ENCODE measurements at places on chromosomes 7 and 10.

GRCh38 chr10:23512355-23513058 is 73.6 kb downstream of the OTUD1 start:
- DNase-seq, result no peak

DNA sequence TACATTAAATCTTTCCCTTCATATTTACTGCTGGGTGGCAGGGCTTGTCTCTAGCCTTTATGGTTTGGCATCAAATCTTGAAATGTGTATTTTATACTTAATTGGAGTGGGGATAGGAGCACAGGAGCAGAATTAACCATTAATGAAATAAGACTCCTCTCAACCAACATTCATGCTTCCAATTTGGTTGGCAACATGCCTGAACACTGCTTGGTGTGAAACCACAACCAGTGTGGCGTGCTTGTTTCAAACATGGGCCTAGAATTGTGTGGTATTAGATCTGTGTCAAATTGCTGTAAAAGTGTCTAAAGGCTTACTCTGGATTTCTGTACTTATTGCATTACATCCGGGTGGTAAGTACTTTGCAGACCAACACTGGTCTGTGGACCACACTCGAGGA is 25.1 kb upstream of the VPS41 start:
- no peak for DNase-seq

DNA sequence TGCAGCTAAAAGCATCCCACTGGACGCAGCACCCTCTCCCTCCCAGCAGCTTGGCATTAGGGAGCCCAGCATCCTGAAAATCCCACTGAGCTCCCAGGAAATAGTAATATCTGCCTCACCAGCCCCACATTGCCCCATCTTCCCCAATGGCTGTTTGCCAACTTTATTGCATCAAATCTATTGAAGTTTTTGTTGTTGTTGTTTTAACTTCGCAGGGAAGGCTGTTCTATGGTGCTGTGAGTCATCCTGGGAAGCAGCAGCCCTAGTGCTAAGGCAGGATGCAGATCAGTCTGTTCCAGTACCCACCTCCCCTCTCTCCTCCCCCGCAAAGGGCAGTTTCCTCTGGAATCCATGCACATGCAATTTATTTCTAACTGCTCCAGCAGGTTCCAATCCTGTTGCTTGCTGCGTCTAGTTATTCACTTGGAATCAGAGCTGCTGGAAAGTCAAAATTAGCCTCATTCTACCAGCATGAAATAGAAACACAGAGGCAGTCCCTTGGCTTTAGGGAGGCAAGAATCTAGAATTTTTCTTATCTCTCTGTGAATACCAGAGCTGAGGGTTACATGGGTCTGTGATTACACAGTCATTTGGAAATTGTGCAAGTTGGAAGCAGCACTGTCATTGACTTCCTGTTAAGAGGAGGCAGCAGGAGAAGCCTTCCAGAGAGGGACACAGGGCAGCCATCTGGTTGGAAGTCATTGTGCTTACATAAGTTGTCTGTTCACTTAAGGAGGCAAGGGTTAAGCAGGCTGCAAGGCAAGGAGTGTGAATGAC is 115.9 kb upstream of the CACUL1 start:
- no peak for DNase-seq

DNA sequence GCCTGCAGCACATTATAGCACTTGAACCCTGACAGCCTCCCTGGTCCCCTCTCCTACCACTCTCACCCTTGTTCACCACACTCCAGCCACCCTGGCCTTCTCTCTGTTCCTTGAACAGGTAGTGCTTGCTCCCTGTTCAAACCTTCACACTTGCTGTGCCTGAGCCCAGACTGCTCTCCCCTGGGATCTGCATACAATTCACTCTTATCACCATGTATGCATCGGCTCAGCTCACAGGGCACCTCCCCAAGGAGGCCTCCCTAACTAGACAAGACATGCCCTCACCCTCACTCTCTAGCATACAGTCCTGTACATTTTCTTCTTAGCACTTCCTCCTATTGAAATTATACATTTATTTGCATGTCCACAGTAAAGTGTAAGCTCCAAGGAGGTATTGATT is 59.3 kb downstream of the FAM13C start:
- no peak for DNase-seq

GRCh38 chr10:4069491-4069890 is 284.5 kb upstream of the KLF6 start:
- no peak for DNase-seq

DNA sequence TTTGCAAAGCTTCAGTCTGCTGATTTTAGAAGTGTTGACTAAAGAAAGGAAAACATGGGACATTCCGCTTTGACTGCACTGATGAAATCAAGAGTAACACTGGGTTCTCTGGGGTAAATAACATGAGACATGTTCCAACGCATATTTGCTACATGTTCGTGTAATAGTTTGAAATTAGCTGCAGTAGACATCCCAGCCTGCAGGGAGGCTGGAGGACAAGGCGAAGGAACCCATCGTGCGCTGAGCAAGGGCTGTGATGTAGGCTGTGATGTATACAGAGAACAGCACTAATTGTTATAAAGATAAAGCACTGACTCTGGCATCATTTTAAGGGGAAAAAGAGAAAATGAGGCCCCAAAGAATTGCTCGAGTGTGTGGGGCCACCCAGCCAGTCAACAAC is 40.3 kb downstream of the SFMBT2 start:
- no peak for DNase-seq

DNA sequence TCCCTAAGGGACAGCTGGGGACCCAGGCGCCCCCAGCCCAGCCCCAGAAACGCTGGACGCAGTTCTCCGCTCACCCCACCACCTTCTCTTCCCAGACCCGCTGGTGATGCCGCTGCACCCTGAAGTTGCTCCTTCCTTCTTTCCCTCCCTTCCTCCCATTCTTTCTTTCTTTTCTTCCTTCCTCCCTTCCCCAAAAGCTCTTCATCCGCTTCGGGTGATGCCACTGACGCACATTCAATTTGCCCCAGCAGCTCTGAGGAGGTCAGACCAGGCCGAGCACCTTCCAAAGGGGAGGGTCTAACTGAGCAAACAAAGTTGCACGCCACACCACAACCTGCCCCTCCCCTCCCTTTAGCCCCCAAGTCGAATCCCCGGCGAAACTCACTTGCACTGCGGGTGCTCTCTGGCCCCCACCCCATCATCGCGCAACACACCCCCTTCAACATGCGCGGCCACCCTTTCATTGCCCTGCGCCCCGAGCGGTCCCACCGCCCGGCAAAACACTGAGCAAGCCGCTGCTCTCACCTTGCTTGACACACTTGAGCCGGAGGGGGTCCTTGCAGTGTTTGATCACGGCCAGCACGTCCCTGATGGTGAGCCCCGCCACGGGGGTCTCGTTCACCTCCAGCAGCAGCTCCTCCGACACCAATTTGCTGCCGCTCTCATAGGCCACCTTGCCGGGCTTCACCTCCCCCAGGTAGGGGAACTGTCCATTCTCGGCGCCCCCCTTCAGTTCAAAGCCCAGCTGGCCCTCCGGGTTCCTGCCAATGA is 787 bp downstream of the MAGI2 start:
- DNase-seq, result no peak

DNA sequence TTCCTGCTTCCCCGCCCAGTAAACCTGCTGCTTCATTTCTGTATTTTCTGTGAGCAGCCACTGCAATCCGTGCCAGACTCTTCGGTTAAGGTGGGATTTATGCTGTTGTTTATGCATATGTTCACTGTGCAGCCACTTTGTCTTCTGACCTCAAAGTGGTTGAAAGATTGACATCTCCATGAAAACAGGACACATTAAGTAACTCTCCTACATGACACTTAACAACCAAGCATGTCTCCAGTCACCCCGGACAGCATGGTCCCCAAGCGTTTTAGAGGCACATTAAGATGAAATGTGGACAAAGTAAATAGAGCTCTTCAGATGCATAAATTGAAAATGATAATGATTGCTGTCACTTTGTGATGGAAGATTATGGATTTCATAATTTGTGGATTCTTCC is 421.3 kb downstream of the GFRA1 start:
- no peak for DNase-seq

- no peak for DNase-seq
These were observed 8.4 kb downstream of the AQP1 start for GRCh38 chr7:30920021-30920583.

DNA sequence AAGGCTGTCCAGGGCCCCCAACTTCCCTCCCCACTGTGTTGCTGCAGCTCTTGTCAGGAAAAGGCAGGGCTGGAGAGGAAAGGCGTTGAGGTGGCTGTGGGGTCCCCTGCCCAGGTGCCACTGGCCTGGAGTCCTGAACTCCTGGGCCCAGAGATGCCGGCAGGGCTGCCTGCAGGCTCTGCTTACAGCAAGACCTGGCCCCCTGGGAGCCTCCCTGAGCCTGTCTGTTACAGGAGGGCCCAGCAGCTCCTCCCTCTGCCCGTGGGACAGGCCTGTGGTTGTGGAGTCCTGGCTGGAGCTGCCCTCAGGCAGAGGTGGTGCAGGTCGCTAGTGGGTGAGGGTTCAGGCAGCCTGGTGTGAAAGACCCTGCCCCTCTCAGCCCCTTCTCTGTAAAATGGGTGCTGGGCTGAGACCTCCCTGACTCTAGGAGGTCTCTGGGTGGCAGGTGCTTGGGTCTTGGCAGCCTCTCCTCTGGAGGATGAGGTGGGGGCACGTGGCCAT is 9.9 kb downstream of the ANTXRL start:
- DNase-seq, result no peak

- DNase-seq, result no peak
These were observed 65.0 kb upstream of the TRIM8 start for GRCh38 chr10:102579328-102579727.

GRCh38 chr7:29304756-29305155 is 110.2 kb downstream of the CHN2 start:
- DNase-seq, result no peak

DNA sequence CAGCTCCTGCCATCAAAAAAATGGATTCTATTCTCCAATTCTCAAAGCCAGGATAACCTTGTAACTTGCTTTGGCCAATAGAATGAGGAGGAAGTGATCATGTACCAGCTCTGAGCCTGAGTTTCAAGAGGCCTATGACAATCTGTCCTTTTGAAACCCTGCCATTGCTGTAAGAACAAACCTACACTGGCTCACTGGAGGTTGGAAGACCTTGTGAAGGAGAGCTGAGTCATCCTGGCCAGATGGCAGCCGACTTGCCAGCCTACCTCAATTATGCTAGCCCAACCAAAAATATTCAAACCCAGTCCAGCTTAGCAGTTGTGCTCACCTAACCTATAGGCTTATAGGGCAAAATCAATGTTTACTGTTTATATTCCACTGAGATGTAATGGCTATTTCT is 93.0 kb downstream of the HGF start:
- DNase-seq, result no peak

GRCh38 chr10:38054361-38054797 is 39.8 kb upstream of the ZNF37A start:
- no peak for DNase-seq

- DNase-seq, result no peak
These were observed 589.5 kb downstream of the ARL4A start for GRCh38 chr7:13276977-13277376.

DNA sequence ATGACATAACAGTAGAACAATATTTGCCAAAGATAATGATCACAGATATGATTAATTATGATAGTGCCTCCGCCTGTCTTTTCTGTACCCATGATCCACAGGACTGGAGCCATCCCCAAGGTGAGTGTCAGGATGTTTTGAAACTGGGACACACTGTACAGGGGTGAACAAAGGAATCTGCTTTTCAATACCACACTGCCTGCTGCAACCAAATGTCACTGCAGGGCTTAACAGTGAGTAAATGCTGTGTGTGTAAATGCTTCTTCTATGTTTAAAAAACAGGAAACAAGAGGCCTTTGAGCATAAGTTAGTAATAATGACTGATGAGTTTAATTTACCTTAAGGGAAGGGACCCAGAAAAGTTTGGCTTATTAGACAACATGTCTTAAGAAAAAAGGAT is 65.2 kb downstream of the HBP1 start:
- DNase-seq, result no peak

DNA sequence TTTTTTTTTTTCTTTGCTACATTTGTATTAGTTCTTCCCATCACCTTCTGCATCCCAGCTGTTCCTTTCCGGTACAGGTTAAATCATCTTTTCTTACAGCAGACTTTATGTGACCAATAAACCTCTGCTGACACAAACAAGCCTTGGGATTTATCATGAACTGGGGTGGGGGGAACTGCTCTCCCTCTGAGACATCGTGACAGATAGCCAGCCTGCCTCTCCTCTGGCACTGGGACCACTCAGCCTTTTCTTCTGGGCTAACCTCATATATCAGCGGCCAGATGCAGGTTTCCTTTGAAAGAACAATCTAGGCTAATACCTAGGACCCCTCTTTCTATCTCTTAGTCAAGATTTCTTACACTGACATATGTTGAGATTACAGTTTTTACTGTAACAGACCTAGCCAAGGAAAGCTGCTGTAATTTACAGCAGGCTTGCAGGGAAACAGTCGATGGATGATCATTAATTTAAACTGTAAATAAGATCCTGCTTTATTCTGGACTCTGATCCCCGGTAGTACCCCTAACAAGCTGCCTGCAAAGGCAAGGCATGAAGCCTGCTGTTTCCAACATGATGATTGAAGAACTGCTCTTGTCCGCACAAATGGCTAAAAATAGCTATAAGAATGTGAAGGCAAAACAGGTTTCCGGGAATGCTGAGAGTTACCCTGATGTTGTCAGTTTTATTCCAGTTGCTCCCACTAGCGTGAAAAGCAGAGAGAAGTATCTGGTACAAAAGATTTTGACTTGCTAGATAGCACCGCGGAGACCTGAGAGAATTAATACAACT is 338.7 kb downstream of the SORCS1 start:
- no peak for DNase-seq

DNA sequence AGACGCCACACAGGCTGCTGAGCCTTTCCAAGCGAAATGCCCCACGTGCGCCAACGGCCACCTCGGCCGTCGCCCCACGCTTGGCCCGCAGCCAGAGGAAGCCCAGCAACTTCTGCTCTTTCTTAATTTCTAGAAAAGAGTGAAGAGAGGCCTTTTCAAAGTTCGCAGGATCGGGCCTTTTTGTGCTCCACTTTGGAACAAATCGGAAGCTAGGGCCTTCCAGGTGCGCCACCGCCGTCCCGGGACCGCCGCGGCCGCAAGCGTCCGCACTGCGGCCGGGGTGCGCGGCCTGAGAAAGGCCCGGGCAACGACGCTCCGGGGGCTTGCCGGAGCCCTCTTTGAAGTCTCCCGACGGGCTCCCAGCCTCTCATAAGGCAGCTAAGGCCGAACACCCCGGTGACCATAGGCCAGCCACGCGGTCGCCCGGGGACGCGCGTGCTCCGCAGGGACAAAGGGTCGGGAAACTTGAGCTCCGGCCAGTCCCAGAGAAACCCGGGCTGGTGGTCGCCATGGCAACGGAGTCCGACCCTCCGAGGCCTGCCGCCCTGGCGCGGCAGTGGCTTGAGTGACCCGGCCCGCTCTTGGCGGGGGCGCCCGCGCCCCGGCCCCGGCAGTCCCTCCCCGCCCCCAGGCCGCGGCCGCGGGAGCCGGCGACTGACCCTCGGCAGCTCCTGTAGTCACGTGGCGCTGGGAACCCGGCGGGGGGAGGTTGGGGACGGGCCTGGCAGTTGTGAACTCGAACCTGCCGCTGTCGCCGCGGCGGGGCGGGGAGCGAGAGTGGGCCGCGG is at the start of gene REPIN1:
REPIN1 (plus strand) TSS at position 727 of the 788 bp plus-strand sequence. CDS start 890 bp downstream, outside the sequence.
- DNase-seq, result no peak

DNA sequence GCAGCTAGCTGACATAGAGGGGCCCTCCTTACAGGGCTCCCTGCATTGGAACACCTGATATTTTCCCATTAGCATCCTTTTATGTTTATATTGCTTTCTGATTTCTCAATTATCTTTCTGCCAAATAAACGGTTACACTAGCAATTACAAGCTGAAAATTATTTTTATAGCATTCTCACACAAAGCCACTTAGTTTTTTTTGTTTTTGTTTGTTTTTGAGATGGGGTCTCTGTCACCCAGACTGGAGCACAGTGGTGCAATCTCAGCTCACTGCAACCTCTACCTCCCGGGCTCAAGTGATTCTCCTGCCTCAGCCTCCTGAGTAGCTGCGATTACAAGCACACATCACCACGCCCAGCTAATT is 9.9 kb upstream of the ZC3HAV1 start:
- DNase-seq, result no peak
